ENCODE measurements at places on chromosomes 1 and 21. TPM values are rescaled to one million over a fixed set of nuclear protein-coding genes. Genes with fewer than 3 reads are reported as not detected.

The H6PD gene
- 28.9 TPM for total RNA-seq

DNA sequence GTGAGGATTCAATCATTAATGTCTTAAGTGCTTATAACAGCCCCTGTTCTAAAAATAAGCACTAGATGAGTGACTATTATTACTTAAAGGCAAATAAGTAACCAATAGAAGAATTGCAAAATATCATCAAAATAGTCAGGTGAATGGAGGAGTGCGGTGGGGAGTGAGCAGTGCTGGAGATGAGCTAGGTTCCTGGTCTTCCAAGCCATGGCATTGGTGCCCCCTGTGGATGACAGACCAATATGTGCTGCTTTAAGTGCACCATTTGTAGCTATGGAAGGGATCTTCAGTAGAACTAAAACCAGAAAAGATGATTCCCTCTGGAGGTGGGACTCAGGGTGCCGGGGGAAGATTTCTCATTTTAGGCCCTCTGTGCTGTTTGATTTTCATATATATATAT lies 46.1 kb upstream of the SLC30A1 start:
- DNase-seq, result no peak

DNA sequence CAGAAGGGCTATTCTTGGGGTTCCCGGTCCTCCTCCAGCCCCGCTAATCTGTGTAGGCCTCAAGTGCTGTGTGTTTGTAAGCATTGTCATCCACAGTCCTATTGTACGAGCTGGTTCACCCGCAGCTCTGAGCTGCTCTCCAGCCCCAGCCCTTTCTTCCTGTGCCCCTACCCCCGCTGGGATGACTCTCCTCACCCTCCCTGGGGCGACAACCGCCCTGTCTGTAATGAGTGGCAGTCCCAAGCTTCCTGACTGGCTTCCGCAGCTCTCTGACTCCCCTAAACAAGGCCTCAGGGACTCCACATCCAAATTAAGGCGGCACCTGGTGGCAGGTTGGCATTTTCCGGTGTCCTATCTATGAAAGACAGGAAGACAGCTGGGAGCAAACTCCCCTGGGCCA lies 45.8 kb downstream of the TFF3 start:
- no peak for DNase-seq

The HIVEP3 gene
- 3.7 TPM for total RNA-seq

DNA sequence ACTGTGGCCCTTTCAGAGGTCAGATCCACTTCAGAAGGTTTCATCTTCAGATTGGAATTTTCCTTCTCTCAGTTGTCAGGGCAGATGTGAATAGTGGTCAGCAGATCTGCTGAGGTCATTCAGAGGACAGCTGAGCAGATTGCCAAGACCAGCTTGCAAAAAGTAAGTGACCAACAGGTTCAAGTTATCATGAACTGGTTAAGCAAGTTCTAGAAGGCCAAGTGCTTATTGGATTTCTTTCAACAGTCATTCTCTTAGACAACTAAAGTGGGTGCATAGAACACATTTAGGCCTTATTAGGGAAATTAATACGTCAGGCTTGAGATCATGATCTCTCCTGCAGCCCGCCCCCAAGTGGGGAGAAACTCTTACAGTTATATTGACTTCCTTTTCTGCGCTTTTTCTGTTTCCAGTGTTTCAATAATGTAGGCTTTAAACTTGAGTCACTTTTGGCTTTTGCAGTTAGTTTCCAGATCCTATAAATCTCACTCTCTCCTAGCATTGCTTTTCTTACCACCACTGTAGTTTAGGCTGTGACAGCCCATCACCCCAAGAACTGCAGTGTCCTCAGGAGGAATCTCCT lies 96.4 kb downstream of the C1orf21 start:
- DNase-seq, result no peak

The KCNK2 gene
- 0.11 TPM for total RNA-seq

The XCL2 gene
- not detected for total RNA-seq

DNA sequence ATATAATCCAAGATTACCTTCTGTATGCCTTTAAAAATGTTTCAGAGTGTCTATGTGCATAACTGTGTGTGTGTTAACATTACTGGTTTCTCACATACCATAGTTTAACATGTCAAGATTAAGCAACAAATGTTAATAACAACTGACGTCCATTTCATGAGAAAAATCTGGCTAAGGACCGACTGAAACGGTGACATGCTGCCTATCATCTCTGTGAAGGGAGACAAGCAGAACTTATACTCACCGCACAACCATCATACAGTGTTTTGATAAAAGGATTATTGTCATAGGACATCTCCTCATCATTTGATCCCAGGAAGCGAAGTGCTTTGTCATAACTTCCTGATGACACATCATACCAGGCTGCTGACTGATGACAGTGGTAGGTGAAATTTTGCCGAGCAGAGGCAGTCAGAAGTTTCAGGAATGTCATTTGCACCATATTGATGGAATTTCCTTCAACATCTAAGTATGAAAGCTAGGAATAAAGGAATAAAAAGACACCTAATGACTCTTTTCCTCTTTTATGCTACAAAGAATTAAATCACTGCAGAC lies 228.8 kb downstream of the COL11A1 start:
- DNase-seq, result no peak

The FCRL5 gene
- 0.30 TPM for total RNA-seq

GRCh38 chr1:114509596-114510273 lies 1.3 kb downstream of the TRIM33 start:
- DNase-seq, result no peak

DNA sequence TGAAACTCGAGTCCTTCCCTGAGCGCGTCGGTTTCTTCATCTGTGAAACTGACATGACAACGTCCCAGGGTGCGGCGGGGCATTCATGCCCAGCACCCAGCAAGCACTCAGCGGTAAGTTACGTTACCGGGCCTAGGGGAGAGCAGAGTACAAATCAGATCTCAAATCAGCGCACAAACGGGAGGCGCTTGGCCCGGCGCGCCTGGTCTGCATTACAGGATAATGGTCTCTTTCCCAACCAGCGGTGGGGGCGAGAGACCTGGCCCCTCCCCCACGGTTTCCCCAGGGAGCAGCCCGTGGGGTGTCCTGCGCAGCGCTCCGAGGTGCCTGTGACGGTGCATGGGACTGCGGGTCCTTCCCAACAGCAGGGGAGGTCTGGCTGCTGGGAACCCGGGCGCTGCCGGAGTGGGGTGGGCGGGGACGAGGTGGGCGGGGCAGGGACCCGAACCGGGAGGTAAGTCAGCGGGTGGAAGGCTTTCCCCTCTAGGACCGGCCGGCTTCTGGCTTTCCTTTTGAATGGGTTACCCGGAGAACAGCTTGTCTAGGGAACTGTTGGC lies 1.0 kb downstream of the TMEM51 start:
- DNase-seq, result no peak

The TEDDM1 gene
- not detected for total RNA-seq

The SIM2 gene
- total RNA-seq, result 0.16 TPM

The HTR6 gene
- total RNA-seq, result not detected

The WDR64 gene
- not detected for total RNA-seq

The ADAMTS5 gene
- total RNA-seq, result 4.0 TPM

- DNase-seq, result no peak
Measured at GRCh38 chr1:199855580-199855979, 171.9 kb upstream of the NR5A2 start.

The ALX3 gene
- total RNA-seq, result 0.22 TPM

DNA sequence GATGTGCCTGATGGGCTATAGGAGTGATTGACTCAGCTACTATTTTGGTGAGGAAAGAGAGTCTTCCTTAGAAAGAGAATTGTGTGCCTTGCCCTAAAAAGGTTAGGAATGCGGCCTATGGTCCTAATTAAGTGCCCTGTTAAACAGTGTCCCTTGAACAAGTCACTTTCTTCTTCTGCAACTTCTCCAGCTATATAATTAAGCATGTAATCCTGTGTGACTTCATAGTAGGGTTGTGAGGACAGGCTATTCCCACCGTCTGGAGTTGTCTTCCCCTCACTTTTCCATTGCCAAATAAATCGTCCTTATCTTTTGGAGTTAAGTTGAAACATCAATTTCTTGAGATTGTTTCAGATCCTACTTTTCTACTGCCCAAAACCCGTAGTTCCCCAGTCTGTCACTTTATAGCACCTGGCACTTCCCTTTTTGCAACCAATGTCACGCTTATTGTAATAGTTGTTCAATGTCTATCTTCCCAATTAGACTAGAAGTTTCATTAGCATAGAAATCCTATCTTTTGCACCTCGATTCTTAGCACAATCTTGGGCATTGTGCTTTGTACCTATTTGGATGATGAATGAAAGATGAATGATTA lies 27.6 kb upstream of the SLC16A1 start:
- no peak for DNase-seq

- DNase-seq, result no peak
Measured at GRCh38 chr1:7857985-7858384, 5.1 kb upstream of the UTS2 start.

The FAM131C gene
- total RNA-seq, result 3.0 TPM

The DPT gene
- 32.1 TPM for total RNA-seq

GRCh38 chr1:3557366-3557765 lies 53.9 kb downstream of the MEGF6 start:
- DNase-seq, result no peak

The KCNK1 gene
- total RNA-seq, result 10.3 TPM

The FAM151A gene
- 0.22 TPM for total RNA-seq

DNA sequence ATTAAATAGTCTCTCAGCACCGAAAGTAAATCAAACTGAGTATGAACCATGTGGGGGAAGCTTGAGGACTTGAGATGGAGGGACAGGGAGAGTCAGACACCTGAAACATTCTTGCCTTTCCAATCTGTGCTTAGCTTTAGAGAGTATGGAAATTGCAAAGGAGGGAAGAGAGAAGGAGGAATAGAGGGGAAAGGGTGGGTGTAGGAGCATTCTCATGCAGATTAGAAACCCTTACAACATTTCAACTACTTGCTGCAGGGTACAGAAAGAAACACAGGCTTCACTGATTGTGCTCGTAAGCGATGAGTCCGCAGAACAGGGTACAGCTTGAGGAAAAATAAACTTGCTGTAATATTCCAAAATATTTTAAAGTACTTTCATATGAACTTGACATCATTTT lies 73.8 kb downstream of the NIBAN1 start:
- DNase-seq, result no peak

DNA sequence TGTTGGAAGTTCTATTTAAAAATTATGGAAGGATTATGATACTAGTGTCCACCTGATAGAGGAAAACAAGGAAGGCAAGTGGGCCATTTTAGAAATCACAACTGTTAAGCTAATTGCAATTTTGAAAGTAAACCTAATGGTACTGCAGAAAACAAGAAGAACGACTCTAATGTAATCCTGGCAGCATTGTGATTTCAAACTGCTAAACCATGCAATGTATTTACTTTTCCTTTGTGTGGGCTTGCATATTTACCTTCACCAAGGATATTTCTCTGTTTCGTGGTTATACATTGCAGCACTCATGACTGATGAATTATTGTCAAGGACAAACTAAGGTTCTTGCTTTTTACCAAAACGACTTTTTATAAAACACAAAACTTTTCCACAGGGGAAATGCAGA lies 88.1 kb downstream of the TM2D1 start:
- DNase-seq, result no peak

GRCh38 chr1:50527249-50527986 lies 104.2 kb upstream of the DMRTA2 start:
- no peak for DNase-seq
